ENCODE measurements at places on chromosomes 1 and 21. TPM values are rescaled to one million over a fixed set of nuclear protein-coding genes. Genes with fewer than 3 reads are reported as not detected.

FMO2 gene
- total RNA-seq: not detected

RPTN gene
- 0.09 TPM for total RNA-seq

GRCh38 chr1:92298213-92298572 lies 594 bp downstream of the GLMN start:
- no peak for DNase-seq

MFAP2 gene
- 132 TPM for total RNA-seq

- DNase-seq: no peak
These were observed 36.6 kb downstream of the KIAA0040 start for GRCh38 chr1:175155936-175156335.
